ENCODE measurements at places on chromosomes 11 and 22.

DNA sequence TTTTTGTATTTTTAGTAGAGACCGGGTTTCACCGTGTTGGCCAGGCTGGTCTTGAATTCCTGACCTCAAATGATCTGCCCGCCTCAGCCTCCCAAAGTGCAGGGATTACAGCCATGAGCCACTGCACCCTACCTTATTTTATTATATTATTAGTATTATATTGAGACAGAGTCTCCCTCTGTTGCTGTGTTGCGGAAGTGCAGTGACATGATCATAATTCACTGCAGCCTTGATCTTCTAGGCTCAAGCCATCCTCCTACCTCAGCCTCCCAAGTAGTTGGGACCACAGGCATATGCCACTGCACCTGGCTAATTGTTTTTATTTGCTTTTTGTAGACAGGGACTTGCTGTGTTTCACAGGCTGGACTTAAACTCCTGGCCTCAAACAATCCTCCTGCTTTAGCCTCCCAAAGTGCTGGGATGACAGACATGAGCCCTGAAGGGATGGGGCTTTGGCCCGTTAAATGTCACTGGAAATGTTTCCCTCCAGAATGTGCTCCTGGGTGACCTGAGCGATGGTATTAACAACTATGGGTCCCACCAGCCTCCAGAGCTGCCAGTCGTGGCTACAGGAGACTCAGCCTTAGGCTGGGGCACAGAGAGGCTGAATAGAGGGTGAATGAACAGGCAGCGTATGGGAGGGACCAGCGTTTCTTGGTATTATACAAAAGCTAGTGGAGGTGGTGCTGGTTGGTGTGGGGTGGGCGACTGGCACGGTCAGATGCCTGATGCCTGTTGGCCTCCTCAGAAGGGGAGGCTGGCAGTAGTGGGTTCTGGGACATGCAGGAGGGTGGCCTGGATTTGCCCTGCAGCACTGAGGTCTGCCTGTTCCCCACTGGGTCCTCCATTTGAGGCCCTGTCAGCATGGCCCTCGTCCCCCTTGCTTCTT, 7.3 kb downstream of the TANGO2 start:
- no peak for DNase-seq

DNA sequence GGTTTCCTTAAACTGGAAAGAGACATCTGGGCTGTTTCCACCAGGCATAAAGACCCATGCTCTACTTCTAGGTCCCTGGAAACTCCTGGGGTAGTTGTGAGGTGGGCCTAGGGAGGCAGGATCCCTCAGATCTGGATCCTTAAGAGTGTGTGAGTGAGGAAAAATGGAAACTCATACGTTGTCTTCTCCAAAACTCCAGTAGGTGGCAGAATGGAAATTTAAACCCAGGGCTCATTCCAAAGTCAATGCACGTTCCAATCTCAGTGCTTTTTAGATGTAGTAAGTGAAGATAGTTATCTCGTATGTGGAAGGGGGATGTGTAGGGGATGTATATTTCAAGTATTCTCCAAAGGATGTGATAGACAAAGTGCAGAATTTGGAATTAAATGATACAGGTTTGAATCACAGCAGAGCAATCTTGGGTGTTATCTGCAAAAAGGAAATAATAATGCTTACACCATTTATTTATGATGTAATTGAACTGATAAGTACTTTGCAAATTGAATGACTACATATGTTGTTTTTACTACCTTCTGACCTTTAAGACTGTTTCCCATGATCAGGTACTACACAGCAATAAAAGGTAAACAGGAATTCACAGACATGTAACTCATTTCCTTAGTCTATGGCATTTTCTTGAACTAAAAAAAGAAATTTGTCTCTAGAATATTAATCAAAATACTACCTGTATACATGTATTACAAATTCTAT, 13.1 kb upstream of the MMP1 start:
- no peak for DNase-seq

DNA sequence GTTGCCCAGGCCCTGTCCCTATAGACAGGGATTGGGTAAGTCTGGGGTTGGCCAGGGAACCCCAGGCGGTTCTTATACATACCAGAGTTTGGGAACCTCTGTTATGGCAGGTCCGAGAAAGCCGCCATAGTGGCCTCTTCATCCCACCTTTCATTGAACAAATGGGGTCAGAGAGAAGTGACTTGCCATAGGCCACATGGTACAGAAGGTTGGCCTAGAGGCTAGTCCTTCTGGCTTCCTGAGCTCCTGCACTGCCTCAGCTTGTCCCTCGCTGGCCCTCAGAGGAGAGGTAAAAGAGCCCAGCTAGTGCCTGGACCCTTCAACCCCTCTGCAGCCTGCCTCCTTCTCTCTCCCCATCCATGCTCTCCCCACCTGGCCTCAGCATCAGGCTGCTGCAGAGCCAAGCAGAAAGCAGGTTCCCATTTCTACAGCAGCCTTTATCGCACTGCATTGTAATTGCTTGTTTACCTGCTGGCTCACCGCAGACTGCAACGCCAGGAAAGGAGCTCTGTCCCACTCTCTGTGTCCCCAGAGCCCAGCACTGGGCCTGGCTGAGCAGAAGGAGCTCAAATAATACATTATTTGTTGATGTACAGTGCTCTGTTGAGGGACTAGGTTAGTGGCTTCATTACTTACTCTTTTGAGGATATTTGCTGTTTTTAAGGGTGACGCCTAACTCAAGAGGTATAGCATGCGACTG, 103.6 kb downstream of the TRIM29 start:
- no peak for DNase-seq

- no peak for DNase-seq
These were observed 11.8 kb upstream of the CD59 start for GRCh38 chr11:33747979-33748378.

Measured in activated naive CD4-positive, alpha-beta T cell (primary cell).